ENCODE measurements at places on chromosomes 5 and 9.

GRCh38 chr5:105503950-105504349 lies 1941.4 kb upstream of the NUDT12 start:
- DNase-seq: no peak

- DNase-seq: no peak
These were observed 37.2 kb downstream of the DCAF12 start for GRCh38 chr9:34089311-34089710.

- no peak for DNase-seq
These were observed 98.9 kb upstream of the CPEB4 start for GRCh38 chr5:173789031-173789920.

DNA sequence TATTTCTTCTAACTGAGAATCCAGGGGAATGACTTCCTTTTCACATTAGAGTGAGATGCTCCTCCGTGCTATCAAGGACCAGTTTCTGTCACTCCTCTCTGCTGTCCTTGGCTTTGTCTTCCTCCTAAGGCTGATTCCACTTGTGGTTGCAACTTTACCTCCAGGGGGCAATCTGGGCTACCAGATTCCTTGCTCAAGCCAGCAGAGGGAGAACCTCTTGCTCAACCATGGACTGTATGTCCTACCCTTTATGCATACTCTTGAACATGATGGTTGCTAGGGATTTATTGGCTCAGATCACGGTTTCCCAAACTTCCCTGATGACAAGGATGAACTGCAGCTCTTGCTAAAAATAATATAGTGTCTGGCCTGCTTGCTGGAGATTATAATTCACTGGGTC lies 24.0 kb downstream of the NNT start:
- DNase-seq: no peak

DNA sequence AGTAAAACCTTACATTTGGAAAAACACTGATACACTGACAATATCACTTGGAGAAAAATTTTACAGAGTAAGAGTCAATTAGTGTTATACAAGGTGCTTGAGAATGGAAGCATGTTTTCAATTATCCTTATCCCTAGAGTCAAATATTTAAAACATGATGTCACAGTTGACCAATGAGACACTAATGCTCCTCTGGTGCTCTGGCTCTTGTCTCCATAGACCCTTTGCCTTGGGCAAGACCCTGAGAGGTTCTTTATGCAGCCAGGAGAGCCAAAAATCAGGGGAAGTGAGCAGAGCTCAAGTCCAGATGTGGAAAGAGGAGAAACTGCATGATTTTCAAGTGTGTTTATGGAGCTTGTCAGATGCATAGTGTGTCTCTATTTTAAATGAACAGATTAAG lies 153.9 kb downstream of the MARCHF11 start:
- DNase-seq: no peak
